Activated CD4-positive, alpha-beta memory T cell treated with anti-CD3 and anti-CD28 coated beads for 36 hours (primary cell): ENCODE measurements at places on chromosomes 2 and 18. TPM values are rescaled to one million over a fixed set of nuclear protein-coding genes. Genes with fewer than 3 reads are reported as not detected.

The KCNJ13 gene
- not detected for total RNA-seq

The ABCG8 gene
- total RNA-seq: not detected

- no peak for DNase-seq
Observed at GRCh38 chr2:71939588-71940535, 207.8 kb downstream of the CYP26B1 start.

DNA sequence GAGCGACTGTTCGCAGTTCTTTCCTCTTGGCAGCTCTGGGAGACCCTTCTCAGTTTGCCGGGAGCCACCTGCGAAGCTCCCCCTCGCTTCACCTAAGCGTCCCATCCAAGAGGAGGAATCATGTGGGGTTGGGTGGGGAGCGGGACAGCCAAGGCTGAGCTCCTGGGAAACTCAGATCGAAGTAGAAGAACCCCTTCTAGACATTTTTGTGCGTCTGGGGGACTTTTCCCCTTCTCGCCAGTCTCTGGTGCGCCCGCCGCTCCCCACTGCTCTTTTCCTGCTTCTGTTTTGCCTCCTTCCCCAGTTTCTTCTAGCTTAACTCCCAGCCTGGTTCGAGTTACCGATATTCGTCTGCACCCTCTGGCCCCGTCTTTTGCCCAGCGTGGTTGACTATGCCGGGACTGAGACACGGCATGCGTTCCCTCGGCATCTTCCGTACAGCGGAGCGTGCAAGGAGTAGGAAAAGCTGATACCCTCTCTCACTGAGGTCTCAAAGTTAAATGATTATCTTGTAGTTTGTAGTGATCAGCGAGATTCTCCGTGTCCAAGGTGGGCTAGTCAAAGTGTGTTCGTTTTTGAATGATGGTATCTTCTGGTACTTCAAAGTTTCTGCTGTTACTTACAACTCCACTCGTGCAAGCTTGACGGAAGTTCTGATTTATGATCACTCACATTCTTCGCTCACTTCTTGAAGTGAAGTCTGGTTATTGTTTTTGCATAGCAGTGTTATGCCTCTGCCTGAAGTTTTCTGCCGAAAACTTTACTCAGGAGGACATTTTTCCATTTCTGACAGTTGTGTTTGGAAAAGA, 664 bp downstream of the CAMKMT start:
- DNase-seq: peak; percentile 55

- DNase-seq: no peak
Observed at GRCh38 chr2:202064171-202064880, 8.7 kb upstream of the KIAA2012 start.
